ENCODE measurements at places on chromosomes 7 and 10.

DNA sequence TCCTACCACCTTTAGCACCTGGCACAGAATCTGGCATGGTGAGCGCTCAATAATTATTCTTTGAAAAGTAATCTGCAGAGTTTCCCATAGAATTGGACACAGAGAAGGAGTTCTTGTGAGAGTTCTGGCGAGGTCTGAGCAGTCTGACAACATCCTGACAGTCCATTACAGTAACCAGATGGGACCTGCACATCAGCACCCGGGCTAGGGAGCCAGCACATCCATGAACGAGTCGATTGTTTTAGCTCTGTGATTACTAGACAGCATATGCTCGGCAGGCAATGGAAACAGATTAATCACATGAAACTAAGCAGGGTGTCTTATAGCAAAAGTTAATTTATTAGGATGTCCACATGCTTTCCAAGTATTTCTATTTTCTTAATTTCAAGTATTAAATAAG lies 96.7 kb downstream of the SEMA3D start:
- no peak for DNase-seq

DNA sequence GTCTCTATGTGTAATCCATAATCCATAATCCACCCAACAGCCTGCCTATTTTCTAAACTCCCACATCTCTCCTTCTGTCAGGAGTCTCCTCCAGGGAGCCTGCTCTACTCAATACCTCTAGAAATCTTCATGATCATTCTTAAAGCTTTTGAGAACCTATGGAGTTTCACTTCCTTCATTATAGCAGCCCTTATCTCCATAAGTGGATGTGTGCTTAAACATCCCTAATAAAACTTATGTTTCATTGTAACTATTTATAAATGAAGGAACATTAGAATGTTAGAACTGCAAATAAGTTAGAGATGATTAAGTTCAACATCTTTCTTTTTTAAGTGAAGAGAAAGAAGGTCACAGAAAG lies 8.5 kb downstream of the CPED1 start:
- no peak for DNase-seq

GRCh38 chr7:69603351-69603750 lies 5.1 kb downstream of the AUTS2 start:
- no peak for DNase-seq

- no peak for DNase-seq
Measured at GRCh38 chr7:80385508-80385907, 126.4 kb downstream of the GNAT3 start.

DNA sequence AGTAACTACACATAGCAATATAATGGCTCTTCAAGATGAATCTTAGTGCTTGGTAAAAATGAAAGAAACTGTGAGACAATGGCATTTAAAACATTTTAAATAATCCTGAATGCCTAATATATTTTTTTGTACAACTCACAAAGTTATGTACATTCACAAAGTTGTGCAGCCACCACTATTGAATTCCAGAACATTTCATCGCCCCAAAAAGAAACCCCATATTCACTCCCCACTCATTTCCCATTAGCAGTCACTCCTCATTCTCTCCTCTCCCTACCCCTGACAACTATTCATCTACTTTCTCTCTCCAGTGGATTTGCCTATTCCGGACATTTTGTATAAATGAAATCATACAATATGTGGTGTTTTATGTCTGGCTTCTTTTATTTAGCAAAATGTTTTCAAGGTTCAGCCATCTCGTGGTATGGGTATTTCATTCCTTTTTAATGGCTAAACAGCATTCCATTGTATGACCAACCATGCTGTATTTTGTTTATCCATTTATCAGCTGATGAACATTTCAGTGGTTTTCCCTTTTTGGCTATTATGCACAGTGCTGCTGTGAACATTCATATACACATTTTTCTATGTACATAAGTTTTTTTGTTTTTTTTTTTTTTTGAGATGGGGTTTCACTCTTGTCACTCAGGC lies 34.7 kb downstream of the ENTPD7 start:
- no peak for DNase-seq

- DNase-seq = no peak
Measured at GRCh38 chr7:118452128-118452527, 227.6 kb downstream of the ANKRD7 start.

DNA sequence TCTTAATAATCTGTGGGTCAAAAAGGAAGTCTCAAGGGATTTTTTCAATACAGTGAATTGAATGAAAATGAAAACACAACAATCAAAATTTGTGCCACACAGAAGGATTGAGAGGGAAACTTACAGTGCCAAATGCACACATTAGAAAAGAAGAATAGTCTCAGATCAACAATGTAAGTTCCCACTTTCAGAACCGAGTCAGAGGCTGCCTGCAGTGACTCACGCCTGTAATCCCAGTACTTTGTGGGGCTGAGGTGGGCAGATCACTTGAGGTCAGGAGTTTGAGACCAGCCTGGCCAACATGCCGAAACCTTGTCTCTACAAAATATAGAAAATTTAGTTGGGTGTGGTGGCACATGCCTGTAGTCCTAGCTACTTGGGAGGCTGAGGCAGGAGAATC lies 12.5 kb upstream of the KEL start:
- no peak for DNase-seq

- no peak for DNase-seq
Measured at GRCh38 chr7:150728609-150729008, 8.6 kb upstream of the GIMAP5 start.

GRCh38 chr10:59016043-59016442 lies 160.4 kb upstream of the PHYHIPL start:
- no peak for DNase-seq
